ENCODE measurements at places on chromosomes 7 and 10.

DNA sequence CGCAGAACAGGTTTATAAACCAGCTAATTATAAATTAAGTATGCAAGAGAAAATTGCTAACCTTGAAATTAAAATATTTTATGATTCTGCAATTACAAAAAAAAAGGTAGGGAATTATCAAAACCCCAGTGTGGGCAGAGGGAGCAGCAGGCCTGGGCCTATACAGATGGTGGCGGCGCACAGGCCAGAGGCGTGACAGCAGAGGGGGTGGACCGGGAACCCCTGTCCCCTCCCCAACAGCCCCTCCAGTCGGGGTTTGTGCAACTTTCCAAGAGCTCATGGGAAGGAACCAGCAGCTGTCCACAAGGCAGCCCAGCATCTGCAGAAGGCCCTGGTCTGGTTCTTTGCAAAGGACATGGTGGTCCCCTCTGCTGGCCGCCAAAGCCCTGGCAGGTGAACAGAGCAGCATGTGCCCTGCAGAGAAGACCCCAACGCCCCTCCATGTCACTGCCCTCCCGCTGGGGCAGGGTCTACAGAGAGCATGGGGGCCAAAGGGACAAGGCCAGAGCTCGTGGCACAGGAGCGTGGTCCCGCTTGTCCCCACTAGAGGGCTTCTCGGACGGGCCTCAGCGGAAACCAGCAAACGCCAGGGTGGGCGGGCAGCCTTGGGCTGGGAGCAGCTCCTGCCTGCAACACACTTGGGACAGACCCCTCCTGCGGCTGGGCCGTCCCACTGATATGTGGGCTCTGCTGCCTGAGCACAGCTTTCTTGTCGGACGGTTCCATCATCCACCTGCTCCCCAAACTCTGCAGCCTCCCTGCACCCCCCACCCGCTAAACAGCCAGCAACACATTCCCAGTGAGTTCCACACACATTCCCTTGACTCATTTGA, 75.1 kb downstream of the EBF3 start:
- DNase-seq, result no peak

GRCh38 chr10:132375795-132376297, 21.2 kb upstream of the PWWP2B start:
- no peak for DNase-seq

DNA sequence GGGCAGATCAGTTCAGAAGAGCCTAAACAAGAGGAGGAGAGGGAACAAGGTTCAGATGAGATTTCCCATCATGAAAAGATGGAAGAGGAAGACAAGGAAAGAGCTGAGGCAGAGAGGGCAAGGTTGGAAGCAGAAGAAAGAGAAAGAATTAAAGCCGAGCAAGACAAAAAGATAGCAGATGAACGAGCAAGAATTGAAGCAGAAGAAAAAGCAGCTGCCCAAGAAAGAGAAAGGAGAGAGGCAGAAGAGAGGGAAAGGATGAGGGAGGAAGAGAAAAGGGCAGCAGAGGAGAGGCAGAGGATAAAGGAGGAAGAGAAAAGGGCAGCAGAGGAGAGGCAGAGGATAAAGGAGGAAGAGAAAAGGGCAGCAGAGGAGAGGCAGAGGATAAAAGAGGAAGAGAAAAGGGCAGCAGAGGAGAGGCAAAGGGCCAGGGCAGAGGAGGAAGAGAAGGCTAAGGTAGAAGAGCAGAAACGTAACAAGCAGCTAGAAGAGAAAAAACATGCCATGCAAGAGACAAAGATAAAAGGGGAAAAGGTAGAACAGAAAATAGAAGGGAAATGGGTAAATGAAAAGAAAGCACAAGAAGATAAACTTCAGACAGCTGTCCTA, 52.7 kb upstream of the AGBL3 start:
- DNase-seq, result no peak

- no peak for DNase-seq
These were observed 27.0 kb upstream of the HIBADH start for GRCh38 chr7:27689591-27690164.

GRCh38 chr7:17625043-17625442, 315.3 kb downstream of the SNX13 start:
- no peak for DNase-seq

GRCh38 chr7:29605671-29606070, 42.0 kb downstream of the PRR15 start:
- peak; percentile 89 for DNase-seq

GRCh38 chr7:11786186-11786585, 45.8 kb downstream of the THSD7A start:
- no peak for DNase-seq

GRCh38 chr10:113006656-113007342, 56.8 kb downstream of the TCF7L2 start:
- no peak for DNase-seq

GRCh38 chr10:11787374-11787773, 35.8 kb upstream of the PROSER2 start:
- no peak for DNase-seq

GRCh38 chr7:39609113-39609934, 14.0 kb upstream of the RALA start:
- DNase-seq, result peak; percentile 31

GRCh38 chr10:132420469-132420980, 23.5 kb downstream of the PWWP2B start:
- DNase-seq, result no peak

GRCh38 chr7:157687158-157687557, 350.4 kb downstream of the DNAJB6 start:
- DNase-seq, result peak; percentile 42
